ENCODE measurements at places on chromosomes 2 and 18. TPM values are rescaled to one million over a fixed set of nuclear protein-coding genes. Genes with fewer than 3 reads are reported as not detected.

Gene RAPGEF4
- total RNA-seq, result 4.5 TPM

Gene ERBB4
- total RNA-seq, result 7.6 TPM

- no peak for DNase-seq
Observed at GRCh38 chr2:187011206-187011832, 162.3 kb upstream of the ZSWIM2 start.

Gene NXPH2
- not detected for total RNA-seq

Gene DCC
- total RNA-seq, result 0.86 TPM

Gene ANKRD53
- 2.3 TPM for total RNA-seq

- DNase-seq, result no peak
Observed at GRCh38 chr2:122635686-122636085, 880.2 kb downstream of the TSN start.
